ENCODE measurements at places on chromosomes 2 and 18.
A peak's percentile ranks its signal among the peaks of the same experiment; 100 is the strongest.

GRCh38 chr2:160257041-160257742, 57.1 kb upstream of the ITGB6 start:
- DNase-seq: no peak

DNA sequence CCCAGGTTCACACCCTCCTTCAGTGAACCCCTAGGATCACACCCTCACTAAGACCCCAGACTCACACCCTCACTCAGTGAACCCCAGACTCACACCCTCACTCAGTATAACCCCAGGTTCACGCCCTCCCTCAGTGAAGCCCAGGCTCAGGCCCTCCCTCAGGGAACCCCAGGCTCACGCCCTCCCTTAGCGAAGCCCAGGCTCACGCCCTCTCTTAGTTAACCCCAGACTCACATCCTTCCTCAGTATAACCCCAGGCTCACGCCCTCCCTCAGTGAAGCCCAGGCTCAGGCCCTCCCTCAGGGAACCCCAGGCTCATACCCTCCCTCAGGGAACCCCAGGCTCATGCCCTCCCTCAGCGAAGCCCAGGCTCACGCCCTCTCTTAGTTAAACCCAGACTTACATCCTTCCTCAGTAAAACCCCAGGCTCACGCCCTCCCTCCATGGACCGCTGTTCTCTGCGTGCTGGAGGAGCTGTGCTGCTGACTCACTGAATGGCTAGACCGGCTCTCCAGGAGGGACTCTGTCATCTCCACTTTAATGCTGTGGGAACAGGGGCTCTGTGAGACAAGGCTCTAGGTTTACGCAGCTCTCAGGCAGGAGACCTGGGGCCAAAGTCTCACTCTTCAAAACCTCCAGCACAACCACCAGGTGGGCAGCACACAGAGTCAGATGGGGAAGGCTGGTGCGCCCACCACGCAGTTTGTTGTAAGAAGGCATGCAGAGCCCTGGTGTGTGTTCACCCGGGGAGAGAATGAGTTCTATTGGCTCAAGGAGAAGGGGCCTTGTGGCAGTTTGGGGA, 506.9 kb upstream of the MYT1L start:
- no peak for DNase-seq

DNA sequence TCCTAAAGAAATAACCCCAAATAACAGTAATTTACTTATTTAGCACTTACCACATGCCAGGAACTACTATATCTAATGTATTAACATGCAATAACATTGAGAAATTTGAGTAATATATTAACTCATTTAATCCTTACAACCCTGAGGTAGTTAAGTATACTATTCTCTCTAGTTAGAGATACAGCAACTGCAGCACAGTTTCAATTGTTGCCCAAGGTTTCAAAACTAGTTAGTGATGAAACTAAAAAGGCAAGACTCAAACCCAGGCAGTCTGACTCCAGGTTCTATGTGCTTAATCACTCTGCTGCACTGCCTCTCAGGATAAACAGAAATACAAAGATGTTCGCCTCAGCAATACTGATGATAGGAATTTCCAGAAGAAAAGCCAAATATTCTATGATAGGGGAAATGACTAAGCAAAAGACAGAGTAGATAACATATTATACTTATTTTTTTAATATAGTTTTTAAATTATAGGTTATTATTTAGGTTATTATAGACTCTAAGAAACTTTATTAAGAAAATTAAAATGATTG, 88.0 kb downstream of the SS18 start:
- DNase-seq: no peak

DNA sequence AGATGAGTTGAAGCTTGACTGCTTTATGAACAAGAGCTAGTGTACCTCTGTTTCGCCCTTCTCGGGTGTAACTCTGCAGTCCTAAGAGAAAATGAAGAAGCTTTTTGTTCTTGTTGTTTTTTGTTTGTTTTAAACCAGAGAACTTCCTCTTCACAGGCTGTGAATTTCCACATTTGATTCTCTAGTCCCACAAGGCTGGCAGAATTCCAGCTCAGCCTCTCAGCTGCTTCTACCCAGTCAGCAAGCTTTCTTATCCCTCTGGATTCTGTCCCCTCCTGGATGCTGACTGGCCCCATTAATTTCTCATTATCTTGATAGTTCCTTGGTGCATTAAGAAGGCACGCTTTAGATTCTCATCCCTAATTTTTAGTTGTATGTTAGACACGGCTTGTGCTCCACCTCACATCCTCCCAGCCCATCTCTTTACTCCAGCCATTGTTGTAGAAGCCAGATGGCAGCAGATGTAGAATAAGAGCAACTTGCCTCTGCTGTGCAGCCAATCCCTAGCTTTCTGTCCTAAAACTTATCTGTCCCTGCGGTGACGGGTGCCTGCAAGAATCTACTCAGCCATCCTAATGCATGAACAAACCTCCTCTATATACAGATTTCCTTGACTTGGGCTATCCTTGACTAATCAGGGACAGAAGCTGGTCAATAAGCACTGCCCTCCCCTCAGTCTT, 12.3 kb upstream of the RESP18 start:
- DNase-seq: no peak

- DNase-seq: no peak
Observed at GRCh38 chr2:176324862-176325261, 55.6 kb downstream of the MTX2 start.

DNA sequence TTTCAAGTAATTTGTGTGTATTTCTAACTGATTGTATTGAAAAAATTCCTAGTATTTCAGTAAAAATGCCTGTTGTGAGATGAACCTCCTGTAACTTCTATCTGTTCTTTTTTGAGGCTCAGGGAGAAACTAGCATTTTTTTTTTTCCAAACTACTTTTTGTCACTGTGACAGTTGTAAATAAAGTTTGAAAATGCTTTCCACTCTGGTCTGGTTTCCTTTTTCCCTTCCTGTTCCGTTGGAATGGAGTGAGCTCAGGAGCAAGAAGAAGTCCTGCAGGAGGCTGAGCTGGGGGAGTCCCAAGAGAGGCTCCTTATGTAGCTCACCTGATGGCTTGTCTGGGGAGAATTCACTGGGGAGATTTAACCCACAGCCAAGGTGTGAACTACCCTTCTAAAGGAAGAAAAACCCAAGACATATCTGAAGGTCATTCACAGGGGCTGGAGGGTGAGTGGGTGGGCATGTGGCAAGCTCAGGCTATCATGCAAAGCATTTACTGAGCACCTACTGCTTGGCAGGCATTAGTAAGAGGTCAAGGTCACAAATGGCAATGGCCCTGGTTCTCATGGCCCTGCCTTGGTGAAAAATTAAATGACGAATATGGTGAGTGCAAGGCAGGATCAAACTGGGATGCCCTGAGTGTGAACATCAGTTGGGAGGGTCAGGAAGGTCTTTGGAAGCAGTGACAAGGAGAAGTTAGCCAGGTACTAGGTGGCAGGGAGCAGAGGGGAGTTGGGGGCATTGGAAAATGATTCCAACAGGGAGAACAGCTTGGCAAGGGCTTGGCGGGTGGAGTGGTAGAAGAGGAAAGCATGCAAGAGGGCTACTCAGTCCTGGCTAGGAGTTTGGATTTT, 28.7 kb downstream of the LBH start:
- no peak for DNase-seq

DNA sequence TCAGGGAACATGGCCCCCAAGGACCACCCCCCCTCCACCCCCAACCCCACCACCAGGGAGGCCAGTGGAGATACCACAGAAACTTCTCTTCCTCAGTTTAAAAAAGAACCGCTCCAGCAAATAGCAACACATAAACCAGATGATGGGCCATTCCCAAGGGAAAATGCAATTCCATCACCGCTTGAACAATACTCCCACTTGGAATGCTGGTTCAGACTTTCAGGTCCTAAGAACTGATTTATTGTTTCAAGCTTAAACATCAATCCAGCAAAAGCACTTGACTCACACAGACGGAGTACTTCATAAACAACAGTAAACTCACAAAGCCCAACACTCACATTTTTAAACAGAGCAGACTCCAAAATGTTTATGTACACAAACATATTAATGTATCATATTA, 6.9 kb downstream of the HDAC4 start:
- no peak for DNase-seq

- DNase-seq: no peak
Observed at GRCh38 chr18:42850174-42851083, 265.1 kb downstream of the RIT2 start.

GRCh38 chr2:30310955-30311354, 79.6 kb downstream of the LBH start:
- no peak for DNase-seq

GRCh38 chr18:75054611-75055010, 154.3 kb downstream of the PTGR3 start:
- DNase-seq: no peak

- DNase-seq: no peak
Observed at GRCh38 chr2:216348756-216349308, 23.5 kb downstream of the MARCHF4 start.

DNA sequence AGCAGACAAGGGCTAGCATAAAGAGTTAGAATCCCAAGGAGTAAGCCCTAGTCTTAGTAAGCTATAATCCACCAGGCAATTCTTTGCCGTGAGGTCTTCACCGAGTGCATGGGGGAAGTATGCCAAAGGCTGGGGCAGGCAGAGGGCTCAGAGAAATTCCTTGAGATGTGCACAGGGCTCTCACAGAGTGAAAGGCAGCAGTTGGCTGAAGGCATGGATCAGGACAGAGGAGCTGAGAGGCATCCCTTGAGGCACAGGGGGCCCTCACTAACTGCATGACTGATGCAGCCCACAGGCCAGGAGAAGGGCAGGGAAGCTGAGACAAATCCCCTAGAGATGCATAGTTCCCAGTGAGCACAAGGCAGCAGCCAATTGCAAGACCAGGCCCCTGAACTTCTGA, 34.1 kb downstream of the PTH2R start:
- DNase-seq: no peak

GRCh38 chr2:46392561-46393346, 86.6 kb upstream of the TMEM247 start:
- DNase-seq: no peak

DNA sequence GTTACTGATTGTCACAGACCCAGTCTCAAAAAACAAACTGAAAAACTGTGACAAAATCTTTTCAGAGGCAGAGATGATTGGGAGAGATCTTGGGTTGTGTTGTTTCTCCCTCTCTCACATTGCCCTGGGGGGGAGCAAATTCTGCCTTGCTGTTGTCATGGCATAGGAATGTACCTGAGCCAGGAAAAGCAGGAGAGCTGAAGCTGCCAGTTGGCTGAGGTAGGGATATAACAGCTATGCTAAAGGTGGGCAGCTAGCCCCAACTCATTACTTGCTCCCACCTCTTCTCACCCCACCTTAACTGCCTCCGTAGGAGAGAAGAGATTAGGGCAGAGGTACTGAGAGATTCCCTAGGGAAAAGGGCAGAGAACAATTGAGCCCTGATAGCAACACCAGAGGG, 299.3 kb downstream of the OSR1 start:
- DNase-seq: no peak

- no peak for DNase-seq
Observed at GRCh38 chr2:187011206-187011832, 162.3 kb upstream of the ZSWIM2 start.

- DNase-seq: no peak
Observed at GRCh38 chr18:43800584-43800983, 523.3 kb upstream of the SYT4 start.

GRCh38 chr2:242029422-242030225, 160.1 kb downstream of the RTP5 start:
- DNase-seq: no peak

DNA sequence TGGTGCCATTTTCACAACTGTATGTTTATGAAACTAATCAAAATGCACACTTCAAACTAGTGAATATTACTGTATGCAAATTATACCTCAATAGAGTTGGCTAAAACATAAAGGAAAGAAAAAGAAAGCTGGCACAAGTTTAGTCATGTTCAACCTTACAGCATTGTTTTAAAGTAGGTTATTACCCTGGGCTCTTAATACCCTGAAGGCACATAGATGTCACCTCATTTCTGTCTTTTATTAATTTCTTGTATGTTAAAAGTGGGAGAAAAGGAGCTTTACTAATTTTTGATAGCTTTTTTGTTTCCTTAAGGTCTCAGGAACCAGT, 32.7 kb downstream of the TMEM131 start:
- DNase-seq: no peak

GRCh38 chr2:48265169-48266030, 264.6 kb upstream of the STON1 start:
- DNase-seq: no peak

DNA sequence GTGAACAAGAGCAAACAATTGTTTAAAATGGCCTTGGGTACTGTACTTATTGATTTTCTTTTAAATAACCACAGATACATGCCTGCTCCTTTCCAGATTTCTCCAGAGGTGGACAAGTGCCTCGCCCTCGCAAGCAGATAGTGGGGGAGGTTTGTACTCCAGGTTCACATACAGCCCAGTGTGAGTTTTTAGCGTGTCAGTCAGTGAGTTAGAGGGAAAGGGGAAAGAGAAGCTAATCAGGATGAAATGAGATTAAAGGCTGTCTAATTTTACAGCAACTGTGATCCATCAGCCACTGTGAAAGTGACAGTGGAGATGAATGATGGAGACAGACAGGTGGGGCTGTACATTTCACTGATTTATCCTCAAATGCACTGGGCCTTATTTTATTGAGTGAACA, 74.7 kb downstream of the KLHL14 start:
- DNase-seq: no peak

GRCh38 chr2:174344716-174345461, 10.1 kb downstream of the SP9 start:
- DNase-seq: no peak

DNA sequence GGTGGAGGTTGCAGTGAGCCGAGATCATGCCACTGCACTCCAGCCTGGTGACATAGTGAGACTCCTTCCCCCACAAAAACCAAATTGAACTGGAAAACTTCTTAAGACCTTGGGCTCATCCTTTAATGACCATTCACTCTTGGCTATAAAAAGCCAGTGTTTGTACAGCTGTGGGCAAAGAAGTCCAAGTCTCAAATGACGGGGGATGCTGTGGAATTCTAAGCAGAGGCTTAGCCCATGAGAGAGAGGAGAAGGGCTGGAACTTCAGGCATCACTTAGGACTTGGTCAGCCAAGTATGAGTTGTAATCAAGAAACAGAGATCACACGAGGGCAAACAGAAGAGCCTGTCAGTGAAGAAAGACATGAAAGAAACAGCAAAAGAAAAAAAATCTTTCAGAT, 79.3 kb upstream of the POU3F3 start:
- no peak for DNase-seq

GRCh38 chr2:202377207-202377761, 1.2 kb downstream of the BMPR2 start:
- no peak for DNase-seq

GRCh38 chr18:2857491-2858131, 10.8 kb downstream of the EMILIN2 start:
- DNase-seq: peak; percentile 96

DNA sequence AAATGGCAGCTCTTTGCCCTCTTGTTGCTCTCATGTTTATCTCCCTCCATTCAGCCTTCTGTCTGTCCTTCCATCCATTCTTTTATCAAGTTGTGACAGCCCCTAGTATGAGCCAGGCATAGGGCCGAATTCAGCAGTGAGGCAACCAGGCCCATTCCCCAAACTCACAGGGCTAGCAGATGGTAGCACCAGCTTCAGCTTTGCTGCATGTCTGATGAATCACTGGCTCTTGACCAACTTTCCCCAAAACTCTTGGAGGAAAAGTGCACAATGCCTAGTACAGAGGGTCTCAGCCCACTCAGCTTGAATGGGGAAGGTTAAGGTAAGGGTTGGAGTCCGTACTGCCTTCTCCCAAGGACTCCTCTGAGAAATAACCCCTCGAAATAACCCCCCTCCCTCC, 35.7 kb downstream of the NPAS2 start:
- DNase-seq: no peak

- DNase-seq: no peak
Observed at GRCh38 chr2:25257931-25258846, 83.5 kb downstream of the DNMT3A start.
